Stimulated activated CD8-positive, alpha-beta memory T cell treated with anti-CD3 and anti-CD28 coated beads, Interleukin-15, amount 100 ng/mL, for 24 hours (primary cell): ENCODE measurements at places on chromosomes 5 and 9.

DNA sequence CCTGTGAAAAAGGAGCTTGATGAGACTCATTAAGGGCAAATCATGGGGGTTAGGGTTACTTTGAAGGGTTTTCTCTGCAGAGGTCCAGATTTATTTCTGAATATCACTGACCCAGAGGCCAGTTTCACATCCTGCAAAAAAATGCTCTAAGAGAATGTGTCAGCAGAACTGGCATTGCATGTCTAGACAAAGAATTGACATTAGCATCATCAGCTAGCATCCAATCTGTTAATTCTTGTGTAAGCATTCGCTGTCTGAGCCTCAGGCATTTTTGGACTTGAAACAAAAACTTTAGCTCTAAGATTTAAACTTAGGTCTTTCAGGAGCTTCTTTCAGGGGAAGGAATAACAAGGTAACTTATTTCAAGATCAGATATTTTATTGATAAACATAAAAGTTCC, 187.9 kb upstream of the ELL2 start:
- DNase-seq = no peak

- no peak for DNase-seq
Observed at GRCh38 chr5:149767281-149767550, 37.1 kb downstream of the PPARGC1B start.

DNA sequence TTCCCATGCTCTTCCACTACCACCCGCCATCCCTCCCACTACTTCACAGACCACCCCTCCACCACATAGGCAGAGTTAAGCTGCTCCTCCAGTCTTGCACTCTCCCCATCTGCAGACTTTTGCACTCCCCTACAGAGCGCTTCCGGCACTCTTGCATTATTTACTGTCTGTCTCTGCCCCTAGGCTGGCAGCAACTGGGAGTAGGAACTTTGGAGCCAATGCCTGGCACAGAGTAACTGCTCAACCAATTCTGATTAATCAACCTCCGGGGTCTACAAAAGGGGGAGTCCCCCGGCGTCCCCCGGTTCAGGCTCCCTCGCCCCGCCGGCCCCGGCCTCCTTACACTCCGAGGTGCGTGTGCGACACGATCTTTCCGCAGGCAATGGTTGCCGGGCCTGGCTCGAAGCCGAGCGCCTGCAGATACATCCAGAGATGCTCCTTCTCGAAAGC, 498 bp downstream of the HAUS6 start:
- DNase-seq = no peak

DNA sequence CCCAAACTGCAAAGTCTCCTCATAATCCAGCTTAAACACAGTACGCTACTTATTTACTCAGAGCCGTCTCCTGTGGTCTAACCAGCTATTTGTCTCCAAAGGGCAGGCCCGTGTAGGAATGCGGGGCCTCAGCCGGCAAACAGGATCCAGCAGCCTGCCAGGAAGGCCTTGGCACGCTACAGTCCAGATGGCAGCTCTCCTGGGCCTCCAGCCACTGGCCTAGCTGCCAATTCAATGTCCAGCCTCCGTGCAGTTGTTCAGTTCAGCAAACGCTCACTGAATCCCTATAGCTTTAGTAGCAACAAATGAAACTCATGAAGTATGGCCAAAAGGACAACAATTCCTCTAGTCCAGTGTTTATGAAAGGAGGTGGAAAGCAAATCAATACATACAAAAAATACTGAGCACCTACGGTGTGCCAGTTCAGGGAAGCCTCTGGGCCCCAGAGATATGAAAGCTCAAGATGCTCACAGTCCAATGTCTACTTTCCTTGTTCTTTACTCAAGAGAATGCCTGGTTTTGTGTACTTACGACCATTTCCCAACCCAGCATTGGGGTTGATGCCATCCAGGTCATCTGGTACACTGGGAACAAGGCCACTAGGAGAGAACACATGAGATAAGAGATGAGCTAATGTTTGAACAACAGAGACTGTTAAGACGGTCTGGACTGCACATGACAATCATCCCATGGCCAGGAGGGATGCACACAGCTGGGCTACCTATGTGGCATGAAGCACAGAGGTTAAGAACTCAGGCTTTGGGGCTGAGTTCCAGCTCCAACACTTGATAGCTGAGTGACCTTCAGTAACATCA, 8.3 kb downstream of the CDK5RAP2 start:
- DNase-seq = no peak

GRCh38 chr5:69528035-69528434, 32.0 kb upstream of the GTF2H2C start:
- DNase-seq = no peak
